ENCODE measurements at places on chromosomes 6 and 20.

DNA sequence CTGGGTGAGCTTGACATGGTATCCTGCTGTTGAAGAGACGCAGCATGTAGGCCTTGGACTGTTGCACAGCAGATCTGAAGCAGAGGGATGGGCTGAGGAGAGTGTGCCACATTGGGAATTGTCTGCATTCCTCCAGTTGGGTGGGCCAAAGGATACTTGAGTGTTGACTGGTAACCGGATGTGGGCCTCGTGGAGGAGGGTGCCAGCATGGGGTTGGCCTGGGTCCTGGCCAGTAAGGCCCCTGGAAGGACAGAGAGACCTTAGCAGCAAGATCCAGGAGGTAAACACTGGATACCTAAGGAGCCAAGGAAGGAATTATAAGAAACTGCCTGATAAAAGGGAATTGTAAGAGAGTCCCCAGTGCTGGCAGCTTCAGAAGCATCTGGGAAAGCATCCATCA lies 76.9 kb downstream of the FIG4 start:
- peak; percentile 80 for DNase-seq

- no peak for DNase-seq
Measured at GRCh38 chr6:11428371-11428770, 109.2 kb upstream of the TMEM170B start.

DNA sequence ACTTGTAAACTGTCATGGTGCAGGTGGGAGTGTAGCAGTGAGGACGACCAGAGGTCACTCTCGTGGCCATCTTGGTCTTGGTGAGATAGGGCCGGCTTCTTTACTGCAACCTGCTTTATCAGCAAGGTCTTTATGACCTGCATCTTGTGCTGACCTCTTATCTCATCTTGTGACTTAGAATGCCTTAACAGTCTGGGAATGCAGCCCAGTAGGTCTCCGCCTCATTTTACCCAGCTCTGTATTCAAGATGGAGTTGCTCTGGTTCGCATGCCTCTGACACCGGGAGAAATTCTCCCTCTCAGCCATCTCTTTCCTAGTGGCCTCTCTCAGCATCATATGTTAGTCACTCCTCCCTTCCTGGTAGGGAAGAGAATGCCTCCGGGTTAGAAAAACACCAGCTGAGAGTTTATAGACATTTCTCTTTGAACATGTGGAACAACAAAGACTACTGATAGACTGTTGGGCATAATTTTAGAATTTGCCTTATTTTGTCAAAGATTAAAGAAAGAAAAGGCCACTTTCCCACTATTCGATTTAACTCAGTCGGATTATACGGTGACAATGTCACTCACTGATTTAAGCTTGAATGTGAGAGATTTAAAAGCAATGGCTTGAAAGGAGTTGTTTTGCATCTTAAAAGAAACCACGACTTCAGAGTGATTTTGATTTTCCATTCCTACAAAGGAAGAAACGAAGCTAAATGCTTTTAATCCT lies 67.9 kb upstream of the SNX9 start:
- peak; percentile 70 for DNase-seq

DNA sequence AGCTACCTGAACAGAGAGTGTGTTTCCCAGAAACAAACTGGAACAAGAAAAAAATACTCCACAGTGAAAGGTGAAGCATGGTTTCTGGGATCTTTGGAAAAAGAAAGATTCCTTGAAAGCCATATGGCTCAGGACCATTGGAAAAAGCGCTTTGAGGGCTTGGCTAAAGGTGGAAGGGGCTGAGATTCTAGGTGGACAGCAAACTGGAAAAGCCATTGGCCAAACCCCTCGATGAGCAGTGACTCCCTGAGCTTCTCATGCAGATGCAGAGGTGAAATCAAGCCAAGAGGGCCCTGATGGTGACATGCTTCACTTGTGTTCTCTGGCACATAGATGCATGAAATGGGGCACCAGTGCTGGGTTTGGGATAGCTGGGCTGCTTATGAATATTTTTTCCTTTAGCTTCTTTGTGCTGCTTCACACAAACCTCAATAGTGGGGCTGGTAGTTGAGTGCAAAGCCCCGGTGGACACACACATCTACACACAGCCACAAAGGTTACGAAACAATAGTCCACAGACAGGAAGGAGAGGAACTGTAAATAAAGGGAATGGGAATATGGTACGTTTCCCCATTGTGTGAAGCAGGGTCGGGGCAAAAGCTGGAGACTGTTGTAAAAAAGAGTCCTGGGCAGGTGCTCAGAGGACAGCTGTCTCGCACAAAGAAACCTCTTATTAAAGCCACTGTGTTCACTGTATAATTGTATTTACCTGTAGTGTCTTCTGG lies 117.8 kb downstream of the FOXA2 start:
- no peak for DNase-seq

DNA sequence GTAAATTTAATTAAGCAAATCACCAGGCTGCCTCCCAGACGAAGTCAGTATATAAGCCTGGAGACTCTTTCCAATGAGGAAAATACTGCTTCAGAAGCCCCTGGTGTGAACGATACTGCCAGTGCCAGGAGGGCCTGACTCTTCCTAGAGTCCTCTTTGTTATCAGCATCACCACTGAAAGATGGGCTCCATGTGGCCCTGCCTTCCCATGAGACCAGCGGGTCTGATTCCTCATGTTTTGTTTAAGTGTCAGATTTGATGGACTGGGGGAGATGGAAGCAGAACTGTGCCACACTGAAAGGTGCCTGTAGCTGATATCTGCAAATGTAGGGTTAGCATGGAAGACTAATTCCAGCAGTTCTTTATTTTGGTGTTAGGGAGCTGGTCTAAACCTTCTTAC lies 7.9 kb downstream of the NQO2 start:
- DNase-seq = no peak

DNA sequence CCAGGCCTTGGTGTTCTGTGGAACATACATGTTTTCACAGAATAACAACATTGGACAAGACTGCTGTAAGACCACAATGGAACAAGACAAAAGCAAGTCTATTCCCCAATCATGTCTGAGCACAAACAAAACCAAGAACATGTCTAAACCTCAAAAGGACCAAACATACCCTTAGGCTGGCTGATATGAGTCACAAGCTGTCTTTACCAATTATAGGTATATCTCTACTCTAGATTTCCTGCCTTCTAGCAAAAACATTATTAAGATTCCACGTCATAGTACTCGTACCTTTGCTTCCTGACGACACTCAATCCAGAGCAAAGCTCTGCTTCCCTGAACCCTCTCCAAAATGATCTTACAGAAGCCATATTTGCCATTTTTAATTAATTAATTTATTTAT lies 15.4 kb upstream of the L3MBTL1 start:
- DNase-seq = peak; percentile 47

GRCh38 chr6:45864651-45865050 lies 151.0 kb downstream of the CLIC5 start:
- peak; percentile 11 for DNase-seq

- DNase-seq = no peak
Measured at GRCh38 chr6:137776256-137776655, 90.8 kb upstream of the TNFAIP3 start.

All from fibroblast of skin of back (primary cell).